ENCODE measurements at places on chromosomes 7 and 10. TPM values are rescaled to one million over a fixed set of nuclear protein-coding genes. Genes with fewer than 3 reads are reported as not detected.

Gene FAM25G
- total RNA-seq = not detected

DNA sequence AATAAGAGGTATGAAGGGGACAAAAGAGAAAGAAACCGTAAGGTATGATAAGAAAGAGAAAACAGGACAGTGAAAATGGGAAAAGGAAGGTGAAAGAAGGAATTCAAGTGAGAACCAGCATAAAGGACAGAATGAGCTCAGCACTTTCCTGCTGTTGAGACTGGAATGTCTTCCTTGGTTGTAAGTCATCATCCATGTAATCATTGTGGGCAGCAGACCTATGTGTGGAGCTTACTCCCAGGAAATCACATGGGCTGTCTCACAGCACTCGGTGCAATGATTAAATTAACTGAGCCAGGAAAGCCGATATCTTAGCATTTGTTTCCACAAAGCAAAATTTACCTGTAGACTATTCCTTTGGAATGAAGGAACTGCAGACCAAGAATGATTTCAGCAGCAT is 118.1 kb downstream of the PRKCQ start:
- DNase-seq = no peak

Gene HOXA13
- not detected for total RNA-seq

Gene DCLRE1A
- 3.9 TPM for total RNA-seq

GRCh38 chr10:97196223-97197029 is 10.7 kb upstream of the SLIT1 start:
- DNase-seq = no peak

Gene CNTNAP2
- total RNA-seq = 0.38 TPM

DNA sequence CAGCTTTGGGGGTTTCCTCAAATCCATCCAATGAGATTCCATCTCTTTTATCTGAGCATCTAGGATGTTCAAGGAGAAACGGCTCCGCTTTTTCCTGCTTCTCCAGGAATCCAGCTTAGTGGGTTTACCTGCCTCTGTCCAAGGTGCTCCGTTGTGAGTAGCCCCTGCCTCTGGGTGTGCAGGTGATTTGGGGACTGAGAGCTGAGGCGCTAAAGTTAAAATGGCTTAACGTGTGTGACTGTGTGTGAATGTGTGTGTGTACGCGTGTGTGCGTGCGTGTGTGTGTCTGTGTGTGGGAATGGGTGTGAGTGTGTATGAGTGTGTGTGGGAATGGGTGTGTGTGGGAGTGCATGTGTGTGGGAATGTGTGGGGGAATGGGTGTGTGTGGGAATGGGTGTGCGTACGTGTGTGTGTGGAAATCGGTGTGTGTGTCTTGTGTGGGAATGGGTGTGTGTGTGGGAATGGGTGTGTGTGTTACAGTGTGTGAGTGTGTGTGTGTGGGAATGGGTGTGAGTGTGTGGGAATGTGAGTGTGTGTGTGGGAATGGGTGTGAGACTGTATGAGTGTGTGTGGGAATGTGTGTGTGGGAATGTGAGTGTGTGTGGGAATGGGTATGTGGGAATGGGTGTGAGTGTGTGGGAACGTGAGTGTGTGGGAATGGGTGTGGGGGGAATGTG is 90.2 kb upstream of the INSIG1 start:
- no peak for DNase-seq

- no peak for DNase-seq
Observed at GRCh38 chr10:94213980-94214379, 148.8 kb downstream of the NOC3L start.

Gene AHR
- total RNA-seq = 129 TPM

GRCh38 chr10:71948496-71949067 is 15.6 kb upstream of the CHST3 start:
- DNase-seq = no peak

DNA sequence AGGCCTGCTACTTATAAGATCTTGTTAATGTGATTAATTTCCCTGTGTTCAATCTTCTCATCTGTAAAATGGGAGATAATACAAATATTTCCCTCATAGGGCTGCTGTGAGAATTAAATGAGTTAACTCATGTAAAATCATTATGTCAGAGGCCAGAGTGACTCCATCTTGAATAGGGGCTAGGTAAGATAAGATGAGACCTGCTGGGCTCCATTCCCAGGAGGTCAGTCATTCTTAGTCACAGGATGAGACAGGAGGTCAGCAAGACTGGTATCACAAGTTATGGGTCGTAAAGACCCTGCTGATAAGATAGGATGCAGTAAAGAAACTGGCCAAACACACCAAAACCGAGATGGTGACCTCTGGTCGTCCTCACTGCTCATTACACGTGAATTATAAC is 200.7 kb downstream of the CYP26A1 start:
- DNase-seq = no peak

GRCh38 chr7:2729031-2729892 is 41.3 kb downstream of the AMZ1 start:
- DNase-seq = no peak

Gene CCDC172
- total RNA-seq = not detected

DNA sequence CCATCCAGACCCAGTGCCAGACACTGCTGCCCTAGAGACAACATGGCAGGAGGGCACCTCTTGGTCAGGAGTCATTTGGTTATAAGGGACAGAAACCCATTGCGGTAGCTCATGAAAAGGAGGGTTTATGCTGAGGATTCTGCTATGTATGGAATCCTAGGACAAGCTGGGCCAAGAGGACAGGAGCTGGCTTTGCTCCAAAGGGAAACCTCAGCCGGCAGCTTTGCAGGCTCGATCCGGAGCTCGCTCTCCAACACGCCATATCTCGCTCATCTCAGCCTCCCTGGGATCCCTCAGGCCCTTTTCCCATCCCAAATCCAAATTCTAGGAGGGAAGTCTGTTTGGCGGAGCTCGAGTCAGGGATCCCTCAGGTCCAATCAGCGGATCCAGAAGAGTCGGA is 345.7 kb downstream of the GLRX3 start:
- DNase-seq = no peak

DNA sequence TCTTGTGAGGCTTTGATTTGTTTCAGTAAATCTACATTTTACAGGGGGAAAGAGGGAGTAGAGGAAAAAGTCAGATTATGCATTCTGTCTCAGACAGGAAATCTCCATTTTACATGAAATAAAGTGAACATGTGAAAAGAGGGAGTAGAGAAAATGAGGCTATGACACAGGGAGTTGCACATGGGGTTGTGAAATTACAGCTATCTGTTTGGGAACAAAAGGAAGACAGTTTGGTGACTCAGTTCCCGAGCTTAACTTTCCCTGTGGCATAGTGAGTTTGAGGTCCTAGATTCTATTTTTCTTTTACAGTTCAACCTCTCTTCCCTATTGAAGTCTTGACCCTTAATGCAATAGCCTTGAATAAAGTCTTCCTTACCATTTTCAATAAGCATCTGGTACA is 63.2 kb upstream of the AGR3 start:
- no peak for DNase-seq

- DNase-seq = no peak
Observed at GRCh38 chr7:74505471-74506324, 52.0 kb downstream of the GTF2IRD1 start.

GRCh38 chr7:113562801-113563200 is 356.0 kb downstream of the PPP1R3A start:
- no peak for DNase-seq

DNA sequence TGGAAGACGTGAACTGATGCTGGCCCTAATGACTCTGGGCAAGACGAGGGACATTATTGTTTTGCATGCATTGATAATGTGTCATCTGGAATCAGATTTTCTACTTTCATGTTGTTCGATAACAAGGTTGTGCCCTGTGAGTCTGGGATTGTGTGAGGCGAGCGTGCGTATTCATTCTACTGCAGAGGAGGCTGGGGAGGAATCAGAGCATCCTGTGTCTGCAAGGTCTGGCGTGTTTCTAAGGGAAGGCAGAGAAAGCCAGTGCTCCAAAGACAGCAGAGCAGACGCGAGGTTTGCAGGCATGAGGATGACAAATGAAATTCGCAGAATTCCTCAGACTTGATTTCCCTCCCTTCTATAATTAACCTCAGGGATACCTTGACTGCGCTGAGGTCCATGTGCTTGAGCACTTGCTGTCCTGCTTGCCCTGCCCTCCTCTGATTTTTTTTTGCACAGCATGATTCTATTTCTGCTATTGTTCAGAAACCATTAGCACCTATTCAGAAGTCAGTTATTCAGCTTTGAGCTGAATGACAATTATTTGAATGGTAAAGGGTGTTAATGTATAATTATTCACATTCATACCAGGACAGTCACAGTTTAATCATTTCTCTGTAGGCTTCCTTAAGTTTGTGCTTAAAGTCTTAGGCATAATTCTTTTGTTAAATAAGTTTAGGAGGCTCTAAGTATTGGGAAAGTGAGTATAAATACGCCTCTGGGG is 233.6 kb downstream of the EBF3 start:
- DNase-seq = no peak

DNA sequence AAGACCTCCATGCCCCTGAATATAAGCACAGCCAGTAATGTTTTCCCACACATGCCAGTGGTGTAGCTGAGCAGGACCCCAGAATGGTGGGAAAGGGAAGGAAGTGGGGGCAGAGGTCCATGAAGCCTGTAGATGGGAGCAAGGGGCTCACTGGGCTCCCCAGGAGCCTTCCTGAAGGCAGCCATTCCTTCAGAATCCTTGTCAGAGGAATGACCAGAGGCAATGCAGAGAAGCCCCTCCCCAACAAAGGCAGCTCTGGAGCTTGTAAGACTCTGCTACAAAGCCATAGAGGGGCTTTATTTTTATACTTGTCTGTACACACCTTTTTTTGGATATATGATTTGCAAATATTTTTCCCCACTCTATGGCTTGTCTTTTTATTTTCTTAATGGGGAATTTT is 165.0 kb upstream of the TCF7L2 start:
- no peak for DNase-seq

DNA sequence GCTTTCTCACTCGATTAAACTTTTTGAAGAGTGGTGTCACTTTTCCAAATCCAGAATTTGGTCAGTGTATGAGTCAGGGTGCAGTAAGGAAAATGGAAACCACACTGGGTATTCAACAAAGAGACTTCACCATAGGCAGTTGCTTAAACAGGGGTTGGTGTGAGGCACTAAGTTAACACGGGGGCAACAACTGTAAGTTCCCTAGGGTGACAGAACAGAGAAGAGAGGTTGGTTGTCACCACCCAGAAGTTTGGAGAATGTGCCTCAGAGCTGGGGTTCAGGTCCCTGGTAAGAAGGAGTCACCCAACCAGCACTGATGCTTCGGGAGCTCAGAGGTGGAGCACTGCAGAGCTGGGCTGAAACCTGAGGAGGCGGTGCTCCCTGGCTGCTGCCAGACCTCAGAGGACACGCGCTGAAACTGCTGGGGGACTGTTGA is 170.4 kb downstream of the ARID5B start:
- DNase-seq = no peak

GRCh38 chr10:51523440-51523839 is 176.0 kb downstream of the CSTF2T start:
- DNase-seq = no peak

Gene NODAL
- not detected for total RNA-seq
